Stimulated activated CD4-positive, alpha-beta T cell treated with anti-CD3 and anti-CD28 coated beads, Interleukin-1b, Interleukin-23, amount 100 ng/mL, for 1 hour (primary cell): ENCODE measurements at places on chromosomes 7 and 10.

DNA sequence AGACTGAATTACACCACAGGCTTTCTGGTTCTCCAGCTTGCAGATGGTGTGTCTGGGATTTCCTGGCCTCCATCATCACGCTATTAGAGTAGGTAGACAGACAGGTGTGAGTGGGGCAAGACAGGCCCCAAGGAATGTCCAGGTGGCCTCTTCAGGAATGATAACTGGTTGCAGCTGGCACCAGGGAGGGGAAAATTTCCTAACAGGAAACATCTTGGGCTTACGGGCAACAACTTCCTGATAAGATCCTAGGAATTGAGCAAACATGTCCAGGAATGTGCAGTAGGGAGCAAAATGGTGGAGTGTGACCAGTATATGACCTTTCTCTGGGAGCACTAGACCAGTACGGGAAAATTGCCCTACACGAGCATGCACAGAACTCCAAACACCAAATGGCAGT, 11.3 kb downstream of the XRCC2 start:
- DNase-seq, result no peak

DNA sequence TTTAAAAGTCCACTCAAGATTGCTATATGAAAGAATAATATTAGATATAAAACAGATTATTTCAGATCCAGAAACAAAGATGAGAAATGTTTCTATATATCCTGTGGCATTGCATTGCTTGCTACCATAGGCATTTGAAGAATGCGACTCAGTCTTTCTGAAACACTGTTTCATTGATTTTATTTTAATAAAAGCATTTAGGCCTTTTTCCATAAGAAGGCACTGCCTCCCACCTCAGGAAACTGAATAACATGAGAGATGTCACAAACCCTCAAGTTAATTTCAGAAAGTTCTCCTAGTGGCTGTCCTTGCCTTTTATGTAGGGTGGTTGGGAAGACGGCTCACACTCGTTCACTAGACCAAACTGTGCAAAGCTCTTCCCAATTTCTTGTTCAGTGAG, 23.3 kb downstream of the PRPS1L1 start:
- no peak for DNase-seq

GRCh38 chr7:87154569-87154968, 2.3 kb downstream of the DMTF1 start:
- no peak for DNase-seq

DNA sequence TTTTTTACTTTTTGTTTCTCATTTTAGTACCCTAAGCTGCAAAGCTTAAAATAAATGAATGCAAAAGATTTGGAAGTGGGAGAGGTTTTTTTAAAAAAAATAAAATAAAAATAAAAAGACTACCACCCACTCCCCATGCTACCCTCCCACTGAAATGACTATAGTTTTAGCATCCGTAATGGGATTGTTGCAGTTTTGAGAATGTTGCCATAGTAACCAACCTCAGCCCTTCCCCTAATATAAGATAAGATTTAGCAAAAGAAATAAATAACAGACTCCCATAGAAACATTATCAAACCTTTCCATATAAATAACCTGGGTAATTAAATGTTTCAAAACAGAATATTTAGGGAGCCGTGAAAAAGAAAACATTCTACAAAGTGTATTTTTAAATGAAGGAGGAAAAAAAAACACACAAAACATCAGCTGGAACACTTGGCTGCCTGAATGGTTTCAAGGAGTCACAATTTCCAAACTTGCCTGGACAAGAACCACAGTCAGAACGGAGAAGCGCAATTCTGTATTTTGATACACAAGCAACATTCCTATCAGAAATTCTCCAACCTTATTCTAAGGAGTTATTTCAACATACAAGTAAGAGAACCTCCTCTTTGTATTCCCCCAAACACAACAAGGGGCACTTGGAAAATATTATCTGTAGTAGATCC, 57.4 kb downstream of the DGKI start:
- no peak for DNase-seq

- DNase-seq, result no peak
Measured at GRCh38 chr10:64619102-64619501, 1097.9 kb downstream of the REEP3 start.

- DNase-seq, result no peak
Measured at GRCh38 chr7:123367484-123368122, 166.8 kb downstream of the IQUB start.

DNA sequence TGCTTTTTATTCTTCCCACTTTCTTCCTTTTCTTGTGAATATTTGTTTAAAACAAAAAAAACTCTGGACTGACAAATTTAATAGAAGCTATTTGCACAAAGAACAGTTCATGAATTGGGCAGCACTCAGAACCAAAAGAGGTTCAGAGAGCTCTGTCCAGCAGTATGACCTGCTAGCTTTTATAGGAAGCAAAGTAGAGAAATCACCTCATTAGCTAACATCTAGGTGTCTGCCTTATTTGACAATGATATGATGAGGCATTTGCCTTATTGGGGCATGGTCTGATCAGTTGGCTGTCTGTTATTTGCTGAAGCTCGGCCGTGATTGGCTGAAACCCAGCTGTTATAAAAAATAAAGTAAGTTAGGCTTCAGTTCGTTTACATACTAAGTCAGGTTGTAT, 819 bp upstream of the TRIM4 start:
- DNase-seq, result no peak

DNA sequence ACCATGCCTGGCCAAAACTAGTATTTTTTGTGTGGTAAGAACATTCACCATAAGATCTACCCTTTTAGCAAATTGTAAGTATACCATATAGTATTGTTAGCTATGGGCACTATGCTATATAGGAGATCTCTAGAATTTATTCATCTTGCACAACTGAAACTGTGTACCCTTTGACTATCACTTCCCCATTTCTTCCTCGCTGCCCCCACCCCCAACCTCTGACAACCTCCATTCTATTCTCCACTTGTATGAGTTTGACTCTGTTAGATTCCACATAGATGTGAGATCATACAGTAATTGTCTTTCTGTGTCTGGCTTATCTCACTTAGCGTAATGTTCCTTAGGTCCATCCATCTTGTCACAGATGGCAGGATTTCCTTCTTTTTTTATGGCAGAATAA, 3.6 kb downstream of the CASP7 start:
- no peak for DNase-seq

- no peak for DNase-seq
Measured at GRCh38 chr7:11188529-11189310, 215.0 kb downstream of the PHF14 start.

- no peak for DNase-seq
Measured at GRCh38 chr10:104579136-104579535, 62.0 kb upstream of the SORCS3 start.

- no peak for DNase-seq
Measured at GRCh38 chr7:67692425-67692824, 695.8 kb downstream of the TYW1 start.
